ENCODE measurements at places on chromosomes 6 and 20.

DNA sequence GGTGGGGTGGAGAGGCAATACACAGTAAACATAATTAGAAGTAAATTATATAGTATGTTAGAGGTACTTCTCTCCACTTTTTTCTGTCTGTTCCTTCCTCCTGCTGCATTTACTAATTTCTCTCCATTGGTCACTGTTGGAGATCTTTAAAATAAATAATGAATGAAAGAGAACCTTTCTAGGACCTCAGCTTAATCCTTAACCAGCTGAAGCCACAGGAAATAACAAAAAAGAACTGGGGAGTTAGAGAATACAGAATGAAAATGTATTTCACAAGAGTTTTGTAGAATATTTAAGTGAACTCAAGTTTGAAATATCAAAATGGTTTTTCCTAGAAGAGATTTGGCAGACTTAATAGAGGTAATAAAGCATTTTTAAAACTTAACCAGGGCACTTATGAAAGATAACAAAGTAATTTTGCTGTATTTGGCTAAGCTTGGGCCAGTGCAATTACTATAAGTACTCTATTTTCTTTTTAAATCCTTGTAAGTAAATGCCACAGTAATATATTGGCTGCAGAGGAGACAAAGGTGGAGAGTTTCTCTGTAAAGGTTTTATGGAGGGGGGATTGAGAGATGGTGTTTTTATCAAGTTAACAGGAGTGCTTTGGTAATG, 405.0 kb downstream of the CDKAL1 start:
- no peak for DNase-seq

DNA sequence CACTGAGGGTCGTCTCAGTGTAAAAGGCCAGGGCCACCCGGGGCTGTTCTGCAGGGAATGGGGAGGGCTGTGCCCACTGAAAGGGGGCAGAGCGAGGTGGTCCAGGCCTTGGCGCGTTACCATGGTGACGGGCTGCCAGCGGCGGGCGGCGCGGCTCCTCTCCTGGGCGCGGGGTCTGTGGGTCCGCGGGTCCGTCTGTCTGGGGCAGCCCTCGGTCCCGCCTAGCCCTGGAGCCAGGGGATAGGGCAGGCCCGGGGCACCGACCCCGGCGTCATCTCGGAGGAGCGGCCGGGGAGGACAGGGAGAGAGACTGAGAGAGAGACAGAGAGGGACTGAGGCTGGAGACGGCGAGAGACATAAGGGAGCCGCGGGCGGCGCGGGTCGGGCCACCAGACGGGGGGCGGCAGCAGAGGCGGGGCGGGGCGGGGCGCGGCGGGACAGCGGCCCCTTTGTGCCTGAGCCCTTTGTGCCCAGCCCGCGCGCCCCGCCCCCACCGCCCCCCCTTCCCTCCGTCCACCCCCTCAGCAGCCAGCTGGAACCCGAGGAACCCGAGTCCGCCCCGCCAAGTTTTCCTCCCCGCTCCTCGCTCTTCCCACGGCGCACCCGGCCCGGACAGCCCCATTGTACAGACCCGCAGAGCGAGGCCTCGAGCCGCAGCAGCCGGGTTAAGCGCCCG, at the start of gene KIAA1755:
Gene KIAA1755 (minus strand): TSS at position 358 of the 676 bp plus-strand sequence. CDS start 235 bp downstream, at position 123.
- no peak for DNase-seq

DNA sequence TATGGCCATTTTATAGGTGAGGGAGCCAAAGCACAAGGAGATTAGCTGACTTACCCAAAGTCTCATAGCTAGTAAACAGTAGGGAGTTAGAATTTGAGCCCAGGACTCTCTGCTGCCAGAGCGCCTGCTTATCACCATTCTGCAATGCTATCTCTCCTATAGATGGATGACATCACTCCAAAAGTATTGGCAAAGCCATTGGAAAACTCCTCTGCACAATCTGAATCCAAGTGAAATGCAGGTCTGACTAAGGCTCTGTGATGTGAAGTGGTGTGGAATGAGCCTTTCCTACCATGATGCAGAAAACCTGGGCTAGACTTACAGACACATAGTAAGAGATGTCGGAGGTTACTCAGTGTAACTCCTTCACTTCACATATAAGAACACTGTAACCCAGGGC, 106.3 kb downstream of the GRM1 start:
- no peak for DNase-seq

- DNase-seq = no peak
These were observed 38.2 kb downstream of the MBOAT1 start for GRCh38 chr6:20173833-20174792.

- no peak for DNase-seq
These were observed 266.7 kb downstream of the CDH26 start for GRCh38 chr20:60224914-60225313.

DNA sequence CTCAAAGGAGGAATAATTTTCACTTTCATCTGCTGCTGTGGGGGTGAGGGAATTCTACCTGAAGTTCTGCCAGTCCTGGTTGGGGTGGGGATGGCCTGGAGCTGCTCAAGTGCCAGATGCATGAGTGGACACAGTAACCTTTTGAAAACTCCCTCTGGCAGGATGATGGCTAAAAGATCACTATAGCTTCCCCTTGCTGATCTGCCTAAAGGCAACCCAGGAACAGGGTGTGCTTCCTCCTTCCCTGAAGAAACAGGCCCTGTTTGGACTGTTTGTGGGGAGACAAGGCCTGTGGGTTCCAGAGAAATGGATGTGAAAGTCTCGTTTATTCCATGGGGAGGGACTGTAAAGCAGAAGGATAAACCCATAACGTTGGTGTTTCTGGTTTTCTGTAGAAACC, 176.9 kb downstream of the DTNBP1 start:
- DNase-seq = no peak

DNA sequence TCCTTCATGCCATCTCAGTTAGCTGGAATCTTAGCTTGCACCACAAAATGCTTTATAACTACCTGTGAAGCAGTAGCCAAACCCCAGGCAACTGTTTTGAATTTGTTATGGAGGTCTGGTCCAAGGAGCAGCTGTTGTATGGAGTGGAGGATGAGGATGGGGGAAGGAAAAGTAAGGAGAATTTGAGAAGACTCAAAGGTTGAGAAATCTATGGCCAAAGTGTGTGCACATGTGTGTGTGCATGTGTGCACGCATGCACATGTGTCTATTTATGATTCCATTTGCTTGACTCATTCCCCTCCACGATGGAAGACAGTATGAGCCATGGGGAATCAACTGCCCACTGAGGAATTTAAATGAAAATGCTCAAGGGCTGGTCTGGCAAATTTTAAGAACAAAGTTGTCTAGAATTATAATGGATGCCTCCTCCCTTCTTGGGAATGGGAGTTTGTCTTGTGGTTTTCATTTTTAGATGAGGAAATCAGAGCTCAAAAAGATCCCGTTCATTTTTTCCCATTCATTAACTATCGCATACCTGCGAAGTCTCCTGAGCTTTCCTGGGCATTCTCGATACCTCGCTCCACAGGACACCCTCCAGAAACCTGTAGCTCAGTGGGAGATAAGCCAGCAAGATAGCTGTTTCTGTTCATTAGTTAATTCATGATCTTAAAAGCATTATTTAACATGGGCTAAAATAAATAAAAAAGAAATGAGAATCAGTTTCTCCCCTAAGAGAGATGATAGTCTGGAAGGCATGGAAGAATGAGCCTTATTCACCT, 152.3 kb upstream of the NEDD9 start:
- DNase-seq = no peak

DNA sequence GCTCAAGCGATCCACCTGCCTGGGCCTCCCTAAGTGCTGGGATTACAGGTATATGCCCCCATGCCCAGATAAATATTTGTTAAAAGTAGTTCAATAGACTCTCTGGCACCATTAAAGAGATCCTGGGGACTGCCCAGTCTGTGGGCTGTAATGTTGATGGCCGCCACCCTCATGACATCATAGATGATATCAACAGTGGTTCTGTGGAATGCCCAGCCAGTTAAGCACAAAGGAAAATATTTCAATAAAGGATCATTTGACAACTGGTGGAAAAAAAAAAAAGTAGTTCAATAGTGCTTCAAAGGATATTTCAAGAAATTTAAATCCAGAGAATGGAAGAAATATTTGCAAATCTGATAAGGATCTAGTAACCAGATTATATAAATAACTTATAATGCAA, 1.5 kb upstream of the CRIP3 start:
- no peak for DNase-seq

GRCh38 chr6:51025082-51025777, 206.6 kb downstream of the TFAP2B start:
- DNase-seq = no peak

DNA sequence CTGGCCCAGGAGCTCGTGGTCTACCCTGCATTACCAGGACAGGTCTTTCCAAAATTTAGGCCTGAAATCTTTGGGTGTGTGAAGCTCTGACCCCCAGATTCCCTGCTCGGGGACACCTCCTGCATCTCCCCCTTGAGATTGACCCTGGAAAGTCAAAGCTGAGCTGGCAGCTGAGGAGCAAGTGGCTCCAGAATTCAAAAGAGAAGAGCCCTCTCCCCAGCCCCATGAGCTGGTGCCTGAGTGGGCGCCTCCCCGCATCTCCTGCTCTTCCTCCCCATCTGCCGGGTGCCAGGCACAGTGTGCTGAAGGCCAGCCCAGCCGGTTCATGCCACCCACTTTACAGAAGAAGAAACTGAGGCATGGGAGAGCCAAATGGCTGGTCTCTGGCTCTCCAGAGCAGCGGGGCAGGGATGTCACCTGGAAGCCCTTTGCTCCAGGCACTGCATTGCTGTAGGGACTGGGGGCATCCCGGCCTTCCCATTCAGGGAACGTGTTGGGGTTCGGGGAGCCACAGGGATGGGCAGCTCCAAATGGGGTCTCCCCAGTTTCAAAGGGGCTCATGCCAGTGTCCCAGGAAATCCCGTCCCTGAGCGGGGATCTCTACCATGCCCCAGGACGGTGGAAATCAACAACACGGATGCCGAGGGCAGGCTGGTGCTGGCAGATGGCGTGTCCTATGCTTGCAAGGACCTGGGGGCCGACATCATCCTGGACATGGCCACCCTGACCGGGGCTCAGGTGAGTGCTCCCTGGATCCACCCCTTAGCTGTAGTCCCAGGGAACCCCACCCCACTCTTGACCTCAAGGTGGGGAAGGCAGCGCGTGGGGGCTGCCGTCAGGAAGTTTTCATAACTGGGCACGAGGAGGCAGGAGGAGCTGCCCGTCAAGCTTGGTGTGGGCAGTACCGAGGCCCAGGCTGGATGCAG, 20.5 kb downstream of the NPEPL1 start:
- no peak for DNase-seq

GRCh38 chr6:161436106-161436876, 162.4 kb upstream of the AGPAT4 start:
- no peak for DNase-seq

- DNase-seq = no peak
These were observed 247.2 kb downstream of the TTLL2 start for GRCh38 chr6:167572106-167572505.

DNA sequence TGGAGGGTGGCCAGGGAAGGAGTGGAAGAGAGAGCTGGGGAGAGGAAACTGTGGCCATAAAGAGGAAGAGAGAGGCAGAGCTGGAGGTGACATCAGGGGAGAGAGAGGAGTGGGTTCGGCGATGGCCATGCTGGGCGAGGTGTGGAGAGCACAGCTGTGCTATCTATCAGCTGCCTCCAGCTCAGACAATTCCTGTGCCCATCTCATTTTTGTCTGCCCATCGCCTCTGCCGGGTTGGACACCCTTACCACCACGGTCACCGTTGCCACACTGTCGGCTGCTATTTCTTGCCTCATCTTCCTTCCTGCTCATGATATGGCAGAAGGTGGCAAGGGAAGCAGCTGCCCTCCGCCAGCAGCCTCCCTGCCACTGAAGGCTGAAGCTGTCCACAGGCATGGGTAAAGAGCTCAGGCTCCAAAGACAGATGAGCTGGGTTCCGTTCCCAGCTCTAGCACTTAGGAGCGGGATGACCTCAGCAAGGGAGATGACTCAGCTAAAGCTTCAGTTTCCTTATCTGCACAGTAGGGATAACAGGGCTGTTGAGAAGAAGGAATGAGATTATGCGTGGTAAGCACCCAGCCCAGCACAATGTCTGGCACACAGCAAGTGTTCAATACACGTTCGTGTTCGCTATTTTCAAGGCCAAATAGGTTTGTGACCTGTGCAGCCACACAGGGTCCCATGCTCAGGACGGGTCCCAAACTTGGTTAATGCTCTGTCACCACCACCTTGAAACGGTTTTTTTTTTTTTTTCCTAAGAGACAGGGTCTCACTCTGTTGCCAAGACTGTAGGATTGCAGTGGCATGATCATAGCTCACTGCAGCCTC, 21.9 kb upstream of the TAF8 start:
- DNase-seq = no peak

GRCh38 chr20:14178952-14179351, 158.5 kb downstream of the FLRT3 start:
- no peak for DNase-seq

- DNase-seq = no peak
These were observed 70.5 kb downstream of the ADGRG6 start for GRCh38 chr6:142372348-142372747.

DNA sequence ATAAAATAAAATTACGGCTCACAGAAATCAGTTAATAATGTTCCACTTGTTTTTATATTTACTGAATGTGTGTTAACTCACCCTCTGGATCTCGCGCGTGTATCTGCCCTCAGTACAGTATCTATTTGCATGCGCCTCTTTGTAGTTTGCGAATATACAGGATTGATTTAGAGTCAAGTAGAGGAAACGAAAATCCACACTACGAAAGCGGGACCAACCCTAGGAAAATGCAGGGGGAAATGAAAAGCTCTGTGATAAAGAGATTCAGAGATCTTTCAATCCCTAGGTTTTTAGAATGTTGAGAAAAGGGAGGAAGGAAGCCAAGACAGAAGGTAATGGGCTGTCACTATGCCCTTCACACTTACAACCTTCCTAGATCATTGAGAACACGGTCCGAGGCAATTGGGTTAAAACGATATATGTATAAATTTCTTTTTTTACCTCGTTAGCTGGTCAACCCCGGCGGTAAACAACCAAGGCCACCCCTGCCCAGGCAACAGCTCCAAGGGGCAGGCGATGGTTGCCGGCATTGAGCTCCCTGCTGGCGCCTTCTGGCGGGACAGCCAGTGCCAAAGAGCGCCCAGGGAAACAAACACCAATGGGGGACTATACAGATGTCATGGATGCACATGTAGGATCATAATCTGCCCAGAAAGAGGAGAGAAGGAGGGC, 792 bp upstream of the FUT9 start:
- DNase-seq = no peak

DNA sequence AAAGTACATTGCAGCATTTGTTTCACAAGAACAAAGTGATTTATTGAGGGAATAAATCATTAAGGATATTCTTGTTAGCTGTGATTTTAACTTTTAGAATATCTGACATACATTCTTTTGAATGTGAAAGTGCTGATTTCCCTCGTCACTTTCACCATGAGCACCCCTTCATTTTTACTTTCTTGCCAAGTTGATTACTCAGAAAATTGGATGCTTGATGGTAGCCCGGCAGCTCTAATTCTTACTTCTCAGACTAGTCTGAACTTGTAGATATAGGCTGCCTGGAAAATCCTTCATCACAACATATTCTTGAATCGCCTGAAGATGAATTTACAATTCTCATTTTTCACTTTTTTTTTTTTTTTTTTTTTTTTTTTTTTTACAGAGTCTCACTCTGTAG, 147.1 kb upstream of the SMLR1 start:
- no peak for DNase-seq
